ENCODE measurements at places on chromosomes 2 and 18. TPM values are rescaled to one million over a fixed set of nuclear protein-coding genes. Genes with fewer than 3 reads are reported as not detected.

The MATN3 gene
- polyA plus RNA-seq, result 4.8 TPM

The SAG gene
- not detected for polyA plus RNA-seq

The UGT1A8 gene
- not detected for polyA plus RNA-seq

The XRCC5 gene
- 241 TPM for polyA plus RNA-seq

The INHBB gene
- polyA plus RNA-seq, result not detected

The CTAGE1 gene
- not detected for polyA plus RNA-seq

The UGT1A5 gene
- not detected for polyA plus RNA-seq

The GAD1 gene
- polyA plus RNA-seq, result 0.39 TPM

The PDE1A gene
- 0.60 TPM for polyA plus RNA-seq

The VWA3B gene
- 0.69 TPM for polyA plus RNA-seq

The IL18R1 gene
- 0.47 TPM for polyA plus RNA-seq

Data from cardiac muscle cell (in vitro differentiated cells and primary cell).